ENCODE measurements at places on chromosomes 6 and 20.

DNA sequence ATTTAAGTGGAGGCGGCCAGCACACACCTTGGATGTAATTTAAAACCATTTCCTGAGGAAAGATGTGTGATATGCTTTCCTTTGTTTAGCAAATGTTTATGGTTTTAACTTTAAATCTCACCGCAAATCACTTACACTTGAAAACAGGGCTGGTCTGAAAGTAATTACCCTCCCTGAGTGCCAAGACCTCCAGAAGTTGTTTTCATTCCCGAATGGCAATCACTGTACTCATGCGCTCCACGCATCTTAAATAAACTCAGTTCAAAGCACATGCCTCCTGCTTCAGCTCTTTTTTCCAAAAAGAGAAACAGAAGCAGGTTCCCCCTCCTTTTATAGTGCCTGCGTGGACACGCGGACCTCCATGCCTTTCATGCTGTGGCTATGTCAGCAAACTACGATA is 224.0 kb downstream of the SMOC2 start:
- no peak for ATAC-seq

GRCh38 chr6:135941275-135942025 is 89.9 kb downstream of the PDE7B start:
- no peak for ATAC-seq

- no peak for ATAC-seq
Measured at GRCh38 chr20:35311409-35311808, 19.2 kb upstream of the FAM83C start.

DNA sequence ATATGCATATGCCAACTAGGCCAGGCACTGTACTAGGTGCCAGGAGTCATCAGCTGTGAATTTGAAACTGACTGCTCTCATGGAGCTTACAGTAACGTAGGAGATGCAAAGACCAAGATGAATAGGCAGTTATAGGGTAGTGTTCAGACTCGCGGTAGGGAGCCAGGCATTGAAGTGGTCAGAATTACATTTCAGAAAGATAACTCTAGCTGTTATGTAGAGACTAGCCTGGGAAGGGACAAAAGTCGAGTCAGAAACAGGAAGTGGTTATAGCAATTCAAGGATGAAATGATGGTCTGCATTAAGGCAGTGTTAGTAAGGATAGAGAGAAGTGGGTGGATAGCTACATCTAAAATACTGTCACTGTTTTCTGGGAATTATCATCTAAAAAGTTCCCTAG is 56.6 kb downstream of the PCMT1 start:
- ATAC-seq: no peak

DNA sequence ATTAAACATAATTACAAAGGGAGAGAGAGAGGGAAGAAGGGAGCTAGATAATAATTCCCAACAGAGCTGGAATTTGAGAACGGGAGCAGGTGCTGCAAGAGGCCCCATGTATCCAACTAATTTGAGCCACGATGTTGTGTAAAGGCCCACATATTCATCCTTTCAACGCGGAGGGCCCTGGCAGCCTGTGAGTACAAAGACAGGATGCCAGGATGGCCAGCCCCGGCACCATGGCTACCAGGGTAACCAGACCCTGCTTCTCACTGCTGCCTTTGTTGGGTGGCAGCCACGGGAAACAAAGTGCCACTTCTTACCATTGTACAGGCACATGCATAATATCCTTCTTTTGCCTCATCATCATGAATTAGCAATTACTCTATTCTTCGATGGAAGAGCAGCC is 492.0 kb upstream of the NRSN1 start:
- ATAC-seq: no peak

DNA sequence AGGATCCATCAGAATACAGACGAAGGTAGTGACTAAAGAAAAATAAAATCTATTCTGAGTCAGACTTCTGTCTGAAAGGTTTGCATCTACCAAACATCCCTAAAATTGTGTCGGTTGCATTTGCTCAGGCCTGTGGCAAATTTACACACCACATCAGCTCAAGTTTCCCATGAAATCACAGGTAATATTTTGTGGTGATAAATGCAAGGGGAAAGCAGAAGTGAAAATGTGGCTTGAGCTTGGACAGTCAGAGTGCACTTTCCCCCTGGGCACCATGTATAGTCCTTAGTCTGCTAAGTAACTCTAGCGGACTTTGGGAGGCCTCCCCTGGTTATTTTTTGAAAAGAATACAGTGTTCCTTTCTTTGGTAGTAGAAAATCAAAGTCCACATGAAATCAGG is 159.1 kb downstream of the PKHD1 start:
- no peak for ATAC-seq

DNA sequence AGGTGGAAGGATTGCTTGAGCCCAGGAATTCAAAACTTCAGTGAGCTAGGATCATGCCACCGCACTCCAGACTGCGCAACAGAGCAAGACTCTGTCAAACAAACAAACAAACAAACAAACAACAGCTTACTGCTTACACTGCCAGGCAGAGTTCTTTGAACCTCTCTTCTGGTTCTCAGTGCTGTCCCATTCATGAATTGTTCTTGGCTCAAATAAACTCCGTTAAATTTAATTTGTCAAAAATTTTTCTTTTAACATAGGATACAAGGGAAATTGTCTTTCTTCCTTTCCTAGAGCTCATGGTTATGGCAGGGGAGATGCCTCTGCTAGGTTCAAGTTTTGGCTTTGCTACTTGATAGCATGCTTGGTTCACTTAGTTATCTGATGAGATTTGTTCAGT is 29.7 kb upstream of the RFPL4B start:
- ATAC-seq: no peak

- no peak for ATAC-seq
Measured at GRCh38 chr20:64146301-64146935, 17.8 kb upstream of the MYT1 start.

DNA sequence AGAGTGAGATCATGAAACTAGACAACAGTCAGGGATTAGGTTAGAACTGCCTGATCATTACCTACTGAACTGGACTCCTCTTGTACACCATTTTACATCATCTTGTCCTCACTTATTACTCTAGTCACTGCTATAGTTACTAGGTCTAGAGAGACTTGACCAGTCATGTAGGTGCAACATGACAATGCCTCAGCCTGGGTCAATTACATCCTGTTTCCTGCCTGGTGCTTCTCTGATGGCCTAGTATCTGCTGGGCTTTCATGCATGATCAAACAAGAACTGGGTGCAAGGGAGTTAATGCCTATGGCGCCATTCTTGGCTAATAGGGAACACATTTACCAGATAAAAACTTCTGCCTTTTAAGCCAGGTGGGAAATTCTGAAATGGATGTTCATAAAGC is 39.2 kb upstream of the MMS22L start:
- ATAC-seq: no peak

DNA sequence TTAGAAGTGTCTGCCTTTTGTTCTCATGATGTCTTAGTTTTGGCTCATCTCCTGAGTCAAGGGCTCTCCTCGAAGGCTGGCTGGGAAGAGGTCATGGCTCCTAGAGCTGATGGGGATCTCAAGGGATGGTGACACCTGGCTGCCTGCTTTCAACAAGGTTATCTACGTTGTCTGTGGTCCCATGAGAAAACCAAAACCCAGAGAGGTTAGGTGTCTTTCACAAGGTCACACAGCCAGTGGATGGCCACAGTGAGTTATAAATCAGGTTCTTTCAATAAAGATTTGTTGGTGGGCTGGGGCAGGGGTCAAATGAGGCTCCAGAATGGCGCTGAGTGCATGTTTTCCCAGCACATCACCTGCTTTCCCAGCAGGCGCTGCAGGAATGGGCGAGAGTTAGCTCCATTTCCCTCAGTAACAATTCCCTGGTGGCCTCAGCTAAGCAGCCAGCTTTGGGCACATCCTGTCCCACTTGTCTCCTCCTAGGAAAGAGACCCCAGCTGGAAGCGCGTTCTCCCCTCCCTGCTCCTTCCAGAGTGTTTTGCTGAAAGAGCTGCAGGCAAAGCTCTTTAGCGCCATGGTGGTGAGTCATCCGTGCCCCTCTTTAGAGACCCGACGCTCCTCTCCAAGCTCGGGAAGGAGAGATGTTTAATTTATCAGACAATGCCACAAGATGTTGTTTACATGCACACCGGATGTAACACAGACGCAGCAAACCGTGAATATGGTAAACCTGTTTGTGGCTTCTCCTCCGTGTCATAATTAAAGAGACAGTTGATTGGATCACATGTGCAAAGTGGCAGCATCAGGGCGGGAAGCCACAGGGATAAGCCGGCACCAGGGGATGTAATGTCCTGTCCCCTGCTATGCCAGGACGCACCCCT is 109.7 kb downstream of the LRFN2 start:
- ATAC-seq: no peak

DNA sequence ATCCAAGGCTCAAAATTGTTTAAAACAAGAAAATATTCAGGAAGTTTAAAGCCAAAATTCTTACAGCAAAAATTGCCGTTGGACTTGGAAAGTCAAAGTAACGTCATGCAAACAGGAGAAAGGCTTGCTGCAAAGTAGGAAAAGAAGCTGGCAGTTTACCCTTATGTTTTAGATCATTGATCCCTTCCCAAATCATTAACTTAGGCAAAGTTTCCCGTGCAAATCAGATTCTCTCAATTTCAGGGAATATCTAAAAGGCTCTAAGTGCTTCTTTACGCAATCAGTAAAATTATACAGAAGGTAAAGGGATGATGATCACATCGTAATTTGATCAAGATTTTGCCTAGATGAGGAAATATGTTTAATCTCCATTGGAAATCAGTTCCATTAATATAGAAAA is 197.5 kb downstream of the ALDH8A1 start:
- no peak for ATAC-seq

GRCh38 chr20:11549172-11550103 is 368.3 kb upstream of the BTBD3 start:
- ATAC-seq: peak; percentile 70

DNA sequence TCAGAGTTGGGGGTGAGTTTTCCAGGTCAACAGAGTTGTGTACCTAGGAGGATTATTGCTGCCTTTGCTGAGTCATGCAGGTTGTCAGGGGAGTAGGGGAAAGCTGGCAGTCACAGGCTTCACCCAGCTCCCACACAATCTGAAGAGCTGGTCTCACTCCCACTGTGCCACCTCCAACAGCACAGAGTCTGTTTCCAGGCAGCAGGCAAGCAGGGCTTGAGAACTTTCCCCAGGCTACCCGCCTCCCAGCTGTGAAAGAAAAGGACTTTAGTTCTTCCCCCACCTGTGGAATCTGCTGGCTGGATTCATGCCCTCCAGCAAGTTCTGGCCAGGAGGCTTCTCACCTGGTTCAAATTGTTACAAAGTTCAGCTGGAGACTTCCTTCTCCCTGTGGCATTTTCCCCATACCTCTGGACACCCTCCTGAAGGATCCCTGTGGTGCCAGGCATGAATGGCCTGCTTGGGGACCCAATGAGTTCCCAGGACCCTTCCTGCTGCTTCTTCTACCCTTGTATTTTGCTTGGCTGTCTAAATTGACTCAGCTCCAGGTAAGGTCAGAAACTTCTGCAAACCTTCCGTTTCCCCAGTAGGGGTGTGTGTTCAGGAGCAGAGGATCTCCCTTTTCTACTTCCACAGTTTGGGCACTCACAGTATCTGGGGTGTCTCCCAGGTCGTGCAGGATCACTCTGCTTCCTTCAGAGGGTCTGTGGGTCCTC is 378.1 kb upstream of the MAN1A1 start:
- ATAC-seq: no peak

DNA sequence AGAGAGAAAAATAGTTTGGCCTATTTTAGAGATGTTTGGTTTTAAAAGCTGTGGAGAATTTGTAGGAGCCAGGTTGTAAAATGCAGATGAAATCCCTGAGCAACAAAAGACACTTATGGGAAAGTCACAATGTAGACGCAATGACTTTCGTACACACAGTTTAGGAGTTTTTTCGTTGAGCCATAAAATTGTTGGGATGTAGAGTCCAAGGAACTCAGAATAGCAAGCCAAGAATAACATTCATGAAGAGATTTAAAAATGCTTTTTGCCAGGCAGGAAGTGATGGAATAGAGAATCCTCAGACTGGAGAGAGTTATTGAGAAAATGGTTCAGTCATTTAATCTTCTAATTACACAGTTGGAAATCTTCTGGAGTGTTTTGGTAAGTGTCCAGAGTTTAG is 11.5 kb upstream of the PROKR2 start:
- ATAC-seq: no peak

- ATAC-seq: no peak
Measured at GRCh38 chr6:25118038-25118437, 161.1 kb upstream of the CARMIL1 start.

- ATAC-seq: no peak
Measured at GRCh38 chr20:37807471-37808232, 95.3 kb upstream of the VSTM2L start.

GRCh38 chr6:80605165-80605989 is 498.9 kb downstream of the BCKDHB start:
- 0 out of 3 replicates have a peak, but pooled peaks have one; percentile 33 for ATAC-seq

GRCh38 chr6:142947714-142948480 is 2.9 kb upstream of the HIVEP2 start:
- ATAC-seq: no peak

DNA sequence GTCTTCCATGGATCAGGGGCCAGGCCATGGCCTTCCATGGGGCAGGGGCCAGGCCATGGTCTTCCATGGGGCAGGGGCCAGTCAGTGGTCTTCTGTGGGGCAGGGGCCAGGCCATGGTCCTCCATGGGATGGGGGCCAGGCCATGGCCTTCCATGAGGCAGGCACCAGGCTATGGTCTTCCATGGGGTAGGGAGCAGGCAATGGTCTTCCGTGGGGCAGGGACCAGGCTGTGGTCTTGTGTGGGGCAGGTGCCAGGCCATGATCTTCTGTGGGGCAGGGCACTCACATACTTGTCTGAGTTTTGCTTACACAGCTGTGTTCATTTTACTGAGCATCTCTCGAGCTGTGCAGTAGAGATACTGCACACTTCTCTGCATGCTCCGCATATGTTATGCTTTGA is 57.3 kb upstream of the THBS2 start:
- ATAC-seq: no peak

GRCh38 chr20:19603376-19603750 is 154.7 kb upstream of the RIN2 start:
- no peak for ATAC-seq

GRCh38 chr20:12057778-12058177 is 140.1 kb downstream of the BTBD3 start:
- no peak for ATAC-seq

DNA sequence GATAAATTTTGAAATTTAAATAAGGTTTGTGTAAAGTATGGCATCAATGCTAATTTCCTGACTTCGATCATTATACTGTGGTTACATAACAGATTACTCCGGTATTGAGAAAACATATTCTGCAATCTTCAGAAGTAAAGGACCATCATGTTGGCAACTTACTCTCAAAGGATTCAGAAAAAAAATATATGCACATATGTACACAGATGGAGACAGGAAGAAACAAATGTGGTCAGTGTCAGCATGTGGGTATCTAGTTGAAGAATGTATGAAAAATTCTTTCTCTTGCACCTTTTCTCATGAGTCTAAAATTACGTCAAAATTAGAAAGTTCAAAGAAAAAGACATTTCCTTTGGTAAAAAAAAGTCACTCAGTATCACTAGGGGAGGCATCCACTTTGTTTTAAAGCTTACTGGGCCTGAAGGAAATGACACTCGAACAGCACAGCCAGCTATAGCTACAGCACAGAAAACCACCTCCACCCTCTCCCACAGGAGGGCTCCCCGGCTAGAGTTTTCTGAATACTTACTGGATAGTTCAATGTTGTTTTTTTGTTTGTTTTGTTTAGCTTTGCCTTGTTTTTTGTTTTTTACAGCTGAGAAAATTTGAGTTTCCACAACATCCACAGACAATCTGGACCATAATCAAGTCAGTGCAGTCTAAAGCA is 317.2 kb upstream of the AGPAT4 start:
- no peak for ATAC-seq

- ATAC-seq: peak; percentile 78
Measured at GRCh38 chr20:62723351-62723750, 14.7 kb downstream of the NTSR1 start.

Measured in SK-N-SH treated with all-trans-retinoic acid at 6 μM for 48 hours (cell line).